ENCODE measurements at places on chromosomes 6 and 20.

- DNase-seq: no peak
Measured at GRCh38 chr20:34452281-34452982, 63.8 kb upstream of the DYNLRB1 start.

DNA sequence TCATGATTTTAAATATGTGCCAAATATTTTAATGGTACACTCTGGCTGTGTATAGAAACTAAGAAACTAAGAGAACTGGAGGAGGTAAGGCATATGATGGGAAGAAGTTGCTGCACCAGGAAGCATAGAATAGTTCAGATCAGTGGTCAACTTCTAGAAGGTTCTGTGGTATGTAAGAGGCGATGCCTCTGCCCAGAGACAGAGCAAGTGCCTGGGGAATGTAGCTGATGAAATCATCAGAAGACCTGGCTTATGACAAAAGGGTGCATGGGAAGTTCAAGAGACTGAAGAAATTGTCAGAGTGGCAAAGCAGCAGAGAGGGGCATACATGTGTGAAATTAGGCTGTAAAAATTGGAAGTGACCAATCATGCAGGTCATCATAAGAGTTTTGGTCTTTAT, 580.8 kb downstream of the BMP2 start:
- DNase-seq: no peak

- DNase-seq: no peak
Measured at GRCh38 chr6:11653028-11653583, 115.6 kb downstream of the TMEM170B start.

DNA sequence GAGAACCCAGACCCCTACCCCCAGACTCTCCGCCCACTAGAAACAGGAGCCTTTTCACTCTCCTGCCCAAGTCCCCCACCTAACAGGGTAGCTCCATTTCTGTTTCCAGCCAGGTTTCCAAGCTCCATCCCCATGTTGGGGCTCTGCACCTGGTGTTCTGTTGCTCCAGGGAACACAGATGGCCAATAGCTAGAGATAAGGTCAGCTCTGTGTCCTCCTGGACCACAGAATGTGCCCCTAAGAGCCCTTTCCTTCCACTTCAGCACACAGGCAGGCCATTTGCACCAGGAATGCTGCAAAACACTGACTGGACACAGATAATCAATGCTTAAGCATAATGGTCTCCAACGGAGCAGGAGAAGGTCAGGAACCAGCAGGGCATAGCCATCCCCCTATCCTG, 159.4 kb downstream of the QRSL1 start:
- no peak for DNase-seq

DNA sequence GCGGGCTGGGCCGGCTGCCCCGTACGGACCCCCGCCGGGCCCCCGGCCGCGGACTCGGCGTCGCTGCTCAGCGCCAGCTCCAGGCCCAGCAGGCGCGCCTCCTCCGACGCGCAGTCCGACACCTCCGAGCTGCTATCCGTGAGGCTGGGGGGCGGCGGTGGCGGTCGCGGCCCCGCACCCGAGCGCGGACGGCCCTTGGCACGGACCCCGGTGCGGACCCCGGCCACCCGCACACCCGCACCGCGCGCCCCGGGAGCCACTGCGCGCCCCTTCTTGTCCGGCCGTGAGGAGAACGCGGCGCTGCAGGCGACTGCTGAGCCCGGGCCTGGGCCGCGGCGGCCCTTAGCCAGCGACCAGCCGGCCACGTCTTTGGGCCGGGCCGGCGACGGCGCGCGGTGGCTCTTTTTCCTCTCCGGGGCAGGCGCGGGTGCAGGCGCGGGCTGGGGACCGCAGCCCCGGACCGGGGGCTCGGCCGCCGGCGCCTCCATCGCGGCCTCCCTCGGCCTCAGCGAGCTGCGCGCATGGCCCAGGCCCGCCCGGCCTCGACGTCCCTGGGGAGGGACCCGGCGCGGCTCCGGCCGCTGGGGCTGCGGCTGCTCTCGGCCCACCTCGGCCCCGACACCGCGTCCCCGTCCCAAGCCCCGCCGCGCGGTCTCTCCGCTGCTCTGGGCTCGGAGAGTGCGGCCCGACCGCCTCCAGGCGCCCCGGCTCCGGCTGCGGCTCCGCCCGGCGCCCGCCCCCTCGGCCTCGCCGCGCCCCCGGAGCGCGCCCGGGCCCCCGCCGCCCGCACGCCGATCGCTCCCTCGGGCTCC, 12.9 kb upstream of the TLDC2 start:
- no peak for DNase-seq

GRCh38 chr6:44285552-44286284, 15.5 kb downstream of the TMEM151B start:
- DNase-seq: no peak

DNA sequence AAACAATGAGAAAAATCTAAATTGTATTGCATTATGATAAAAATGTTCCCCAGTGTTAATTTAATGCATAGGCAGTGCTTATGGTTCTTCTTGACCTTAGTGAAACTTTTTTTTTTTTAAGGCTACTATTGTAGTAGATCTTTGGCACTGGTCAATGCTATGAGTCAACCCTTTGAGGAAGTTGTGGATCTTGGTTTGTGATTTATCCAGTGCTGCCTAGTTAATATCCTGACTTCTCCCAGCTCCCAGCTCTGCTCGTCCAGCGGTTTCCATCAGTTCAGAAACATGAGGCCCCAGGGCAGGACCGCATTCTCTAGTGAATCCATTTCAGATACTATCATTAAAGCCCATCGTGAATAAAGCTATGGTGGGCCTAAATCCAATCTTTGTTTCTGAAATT, 364.5 kb upstream of the JARID2 start:
- DNase-seq: no peak

GRCh38 chr6:163793011-163793983, 378.8 kb downstream of the QKI start:
- no peak for DNase-seq

- DNase-seq: no peak
Measured at GRCh38 chr6:37732688-37733087, 35.0 kb upstream of the MDGA1 start.

DNA sequence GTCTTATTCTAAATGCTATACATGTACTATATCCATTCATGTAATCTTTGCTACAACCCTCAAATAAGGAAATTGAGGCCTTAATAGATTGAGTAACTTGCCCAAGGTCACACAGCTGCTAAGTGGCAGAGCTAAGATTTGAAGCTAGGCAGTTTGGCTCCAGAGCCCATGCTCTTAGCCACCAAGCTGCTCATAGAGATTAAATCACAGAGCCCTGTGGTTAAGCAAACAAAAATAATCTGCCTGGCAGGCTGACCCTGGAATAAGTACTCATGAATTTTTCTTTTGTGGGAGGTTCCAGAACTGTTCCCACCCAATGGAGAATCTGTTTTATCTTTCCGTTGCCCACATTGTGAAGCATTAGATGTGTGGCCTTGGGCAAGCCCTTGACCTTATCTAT, 7.4 kb downstream of the AAR2 start:
- DNase-seq: no peak
